Activated CD4-positive, alpha-beta T cell treated with anti-CD3 and anti-CD28 coated beads, Interleukin-10, Interleukin-2, amounts not matched to agents 100 ng/mL and 50 ng/mL, durations not matched to agents 16 hours and 8 hours (primary cell): ENCODE measurements at places on chromosomes 13 and 19.

DNA sequence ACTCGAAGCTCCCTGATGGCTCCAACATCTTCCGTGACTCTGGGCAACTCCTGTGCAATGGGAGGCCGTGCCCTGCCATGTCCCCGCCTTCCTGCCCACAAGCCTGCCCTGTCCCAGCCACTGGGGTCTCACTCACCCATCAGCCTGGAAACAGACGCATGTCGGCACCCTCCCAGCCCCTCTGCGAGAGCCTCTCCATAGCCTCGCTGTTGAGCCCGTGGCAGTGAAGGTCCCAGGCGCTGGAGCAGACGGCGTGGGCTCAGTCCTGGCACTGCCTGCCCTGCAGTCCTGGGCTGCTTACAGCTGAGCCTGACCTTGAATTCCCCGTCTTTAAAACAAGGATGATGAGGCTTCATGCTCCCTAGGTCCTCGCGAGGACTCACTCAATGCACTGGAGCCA lies 37.0 kb downstream of the MCF2L start:
- no peak for DNase-seq

DNA sequence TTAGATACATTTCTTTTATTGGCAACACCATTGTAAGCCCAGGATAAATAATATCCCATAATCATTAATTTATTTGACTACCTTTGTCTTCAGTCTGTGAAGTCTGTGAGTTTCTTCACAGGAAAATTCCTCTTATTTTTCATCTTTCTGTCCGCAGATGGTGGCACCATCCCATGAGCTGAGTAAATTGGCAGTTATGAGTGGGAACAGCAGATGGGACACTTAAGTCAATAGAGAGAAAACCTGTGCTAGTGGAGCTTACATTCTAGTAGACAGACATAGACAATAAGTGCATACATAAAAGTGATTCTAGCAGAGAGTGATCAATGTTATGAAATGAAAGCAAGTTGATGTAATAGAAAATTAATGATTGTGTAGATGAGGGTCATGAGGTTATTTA lies 638.2 kb upstream of the MIR17HG start:
- DNase-seq: no peak

DNA sequence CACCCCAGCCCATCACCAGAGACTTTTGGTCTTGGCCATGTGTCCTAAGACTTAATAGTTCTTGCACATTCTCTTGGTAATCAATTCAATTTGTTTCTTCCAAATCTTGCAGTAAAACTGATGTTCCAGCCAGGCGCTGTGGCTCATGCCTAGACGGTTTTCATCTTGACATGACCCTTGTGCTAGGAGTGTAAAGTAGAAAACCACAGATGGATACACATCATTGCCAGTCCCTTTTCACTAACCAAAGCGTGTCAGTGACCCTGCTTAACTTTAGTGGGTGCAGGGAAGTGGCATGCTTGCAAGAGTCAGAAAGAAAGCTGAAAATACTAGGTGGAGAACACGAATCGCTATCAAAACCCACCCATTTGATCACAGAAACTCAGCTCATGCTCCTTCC lies 18.0 kb upstream of the CD70 start:
- DNase-seq: peak; percentile 34

DNA sequence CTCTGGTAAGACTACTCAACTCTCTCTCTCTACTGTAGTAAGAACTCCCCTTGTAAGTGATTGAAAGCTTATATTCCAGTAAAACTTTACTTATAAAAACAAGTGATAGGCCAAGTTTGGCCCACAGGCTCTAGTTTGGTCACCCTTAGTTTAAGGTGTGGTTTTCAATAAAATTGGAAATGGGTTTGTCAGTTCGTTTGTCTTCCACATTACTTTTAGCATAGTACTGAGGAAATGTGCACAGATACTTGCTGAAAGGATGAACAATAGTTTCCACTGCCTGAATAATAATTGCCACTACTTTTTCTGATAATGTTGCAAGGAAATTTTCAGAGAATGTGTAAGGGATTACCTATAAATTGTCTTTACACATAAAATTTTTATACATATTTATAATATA lies 54.5 kb downstream of the LMO7 start:
- no peak for DNase-seq

DNA sequence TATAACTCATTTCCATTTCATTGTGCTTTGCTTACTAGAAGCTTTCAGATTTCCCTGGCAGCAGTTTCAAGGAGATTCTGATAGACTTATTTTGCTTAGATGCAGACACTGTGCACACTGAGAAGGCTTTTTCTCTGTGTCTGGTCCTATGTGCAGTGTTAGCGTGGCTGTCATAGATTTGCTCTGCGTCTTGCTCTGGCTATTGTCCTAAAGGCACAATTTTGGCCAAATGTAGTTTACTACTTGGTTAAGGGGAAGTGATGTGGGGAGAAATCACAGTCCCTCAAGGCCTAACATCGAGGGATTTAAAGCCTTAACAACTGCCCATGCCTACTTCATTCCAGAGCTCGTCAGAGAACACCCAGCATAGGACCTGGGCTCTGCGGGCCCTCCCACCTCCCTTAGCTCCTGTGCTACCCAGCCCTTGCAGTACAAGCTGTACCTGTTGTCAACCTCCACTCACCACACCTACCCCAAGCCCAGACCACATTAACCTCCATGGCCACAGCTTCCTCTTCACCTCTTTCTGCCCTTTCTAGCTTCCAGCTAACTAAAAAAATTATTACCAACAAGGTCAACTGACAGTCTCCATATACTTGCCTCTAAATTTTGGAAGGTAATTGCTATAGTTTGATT lies 38.9 kb upstream of the KATNAL1 start:
- peak; percentile 69 for DNase-seq

DNA sequence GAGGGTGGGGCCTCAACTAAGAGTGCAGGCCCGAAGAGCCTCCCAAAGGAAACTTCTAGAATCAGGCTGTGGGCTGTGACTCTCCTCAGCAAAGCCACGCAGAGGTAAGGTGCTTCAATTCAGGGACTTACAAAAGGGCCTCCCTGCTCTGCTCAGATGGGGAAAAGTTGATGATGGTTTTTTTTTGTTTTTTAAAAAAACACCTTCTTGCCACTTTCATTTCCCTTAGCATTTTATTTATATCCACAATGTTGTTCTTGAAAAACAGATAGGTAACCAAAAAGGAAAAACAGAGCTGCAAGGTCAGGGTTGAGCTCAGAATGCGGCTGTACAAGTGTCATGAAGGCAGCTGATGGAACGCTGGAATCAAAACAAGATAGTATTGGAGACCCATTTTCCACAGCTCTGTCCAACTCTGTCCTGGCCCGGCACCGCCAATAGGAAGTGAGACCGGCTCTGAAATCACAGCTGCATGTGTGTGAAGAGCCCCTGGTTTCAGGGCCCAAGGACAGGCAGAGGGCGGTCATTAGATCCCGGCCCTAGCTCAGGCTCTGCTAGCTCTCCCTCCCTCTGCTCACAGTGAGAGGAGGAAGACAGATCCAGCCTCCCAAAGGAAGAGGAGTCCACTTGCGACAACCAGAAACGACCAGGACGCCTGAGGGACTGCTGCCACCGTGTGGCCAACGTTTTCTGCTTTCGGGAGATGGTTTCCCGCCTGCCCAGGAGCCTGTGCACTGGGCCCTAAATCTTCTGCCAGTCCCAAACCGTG lies 58.3 kb downstream of the KLF2 start:
- DNase-seq: peak; percentile 73

DNA sequence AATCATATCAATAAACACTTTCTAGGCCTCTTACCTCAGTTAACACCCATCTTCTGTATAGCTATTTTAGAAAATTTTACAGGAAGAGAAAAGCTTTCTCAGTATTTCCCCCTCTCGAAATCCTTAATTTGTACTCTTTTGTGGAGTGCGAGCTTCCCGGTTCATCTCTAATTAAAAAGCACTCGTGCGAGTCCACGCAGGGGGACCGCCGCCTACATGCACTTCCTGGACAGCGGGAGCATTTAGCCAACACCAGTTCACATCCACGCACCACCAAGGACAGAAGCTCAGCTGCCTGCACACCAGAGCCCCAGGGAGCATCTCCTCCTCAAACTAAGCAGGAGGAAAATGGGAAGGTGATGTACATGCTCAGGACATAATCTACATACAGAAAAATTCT lies 60.0 kb downstream of the RASA3 start:
- no peak for DNase-seq

DNA sequence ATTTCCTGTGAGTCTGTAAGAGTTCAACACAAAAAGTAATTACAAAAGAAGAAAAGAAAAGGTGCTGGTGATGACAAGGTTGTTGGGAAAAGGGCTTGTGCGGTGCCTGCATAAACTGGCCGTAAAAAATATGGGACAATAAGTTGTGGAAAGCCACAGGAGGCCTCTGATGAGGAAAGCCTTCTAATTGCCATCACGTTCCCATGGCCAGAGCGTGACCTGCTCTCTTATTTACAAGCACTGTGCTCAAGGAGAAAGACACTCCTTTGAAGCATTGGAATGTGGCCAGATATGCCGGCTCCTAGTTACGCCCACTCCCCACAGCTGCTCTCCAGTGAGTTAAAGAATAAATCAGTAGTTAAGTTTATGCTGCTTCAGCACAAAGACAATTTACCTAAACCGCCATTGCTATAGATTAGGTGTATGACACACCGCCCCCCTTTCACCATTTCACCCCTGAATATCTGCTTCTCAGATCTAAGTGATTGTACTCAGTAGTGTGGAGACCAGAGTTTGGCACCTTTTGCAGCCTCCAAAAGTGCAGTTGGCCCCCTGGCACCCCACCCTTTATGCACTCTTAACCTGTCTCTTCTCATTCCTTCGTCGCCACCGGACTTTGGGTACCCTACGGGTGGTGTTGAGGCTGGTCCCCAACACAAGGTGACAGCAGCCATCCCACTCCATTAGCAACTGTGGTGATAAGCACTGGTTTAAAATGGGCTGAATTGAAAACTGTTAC lies 8.1 kb upstream of the PGLYRP1 start:
- no peak for DNase-seq

DNA sequence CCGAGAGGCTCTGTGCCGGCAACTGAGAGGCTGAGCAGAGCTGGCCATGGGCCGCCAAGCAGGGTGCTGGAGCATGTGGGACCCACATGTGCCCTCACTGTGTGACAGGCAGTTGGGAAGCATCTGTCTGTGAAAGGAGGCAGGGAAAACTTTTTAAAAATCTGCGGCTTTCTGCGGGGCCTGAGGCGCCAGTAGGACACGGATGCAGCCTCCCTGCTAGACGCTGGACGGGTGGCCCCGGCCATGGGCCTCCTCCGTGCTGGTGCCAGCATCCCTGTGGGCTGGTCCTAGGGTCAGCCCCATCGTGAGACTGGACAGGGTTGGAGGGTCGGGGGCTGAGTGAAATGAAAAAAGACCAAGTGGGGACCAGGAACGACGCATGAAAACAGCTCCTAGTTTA lies 20.9 kb upstream of the DCUN1D2 start:
- DNase-seq: no peak

- no peak for DNase-seq
Measured at GRCh38 chr19:13841086-13841961, 35.6 kb upstream of the NANOS3 start.

- no peak for DNase-seq
Measured at GRCh38 chr13:46345866-46346265, 41.2 kb downstream of the RUBCNL start.

GRCh38 chr13:90806016-90806615 lies 541.4 kb upstream of the MIR17HG start:
- no peak for DNase-seq

DNA sequence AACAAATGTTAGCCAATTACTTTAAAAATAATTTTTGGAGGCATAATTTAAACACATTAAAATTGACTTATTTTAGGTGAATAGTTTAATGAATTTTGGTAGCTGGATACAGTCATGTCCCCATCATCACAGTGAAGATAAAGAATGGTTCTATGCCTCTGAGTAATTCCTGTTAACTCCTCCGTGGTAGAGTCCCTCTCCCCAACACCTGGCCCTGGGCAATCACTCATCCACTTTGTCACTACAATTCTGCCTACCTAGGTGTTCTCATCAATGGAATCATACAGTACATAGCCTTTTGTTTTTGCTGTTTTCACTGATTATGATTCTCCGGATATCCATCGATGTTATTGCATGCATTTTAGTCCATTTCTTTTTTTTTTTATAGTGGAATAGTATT lies 55.6 kb downstream of the ING1 start:
- DNase-seq: no peak

DNA sequence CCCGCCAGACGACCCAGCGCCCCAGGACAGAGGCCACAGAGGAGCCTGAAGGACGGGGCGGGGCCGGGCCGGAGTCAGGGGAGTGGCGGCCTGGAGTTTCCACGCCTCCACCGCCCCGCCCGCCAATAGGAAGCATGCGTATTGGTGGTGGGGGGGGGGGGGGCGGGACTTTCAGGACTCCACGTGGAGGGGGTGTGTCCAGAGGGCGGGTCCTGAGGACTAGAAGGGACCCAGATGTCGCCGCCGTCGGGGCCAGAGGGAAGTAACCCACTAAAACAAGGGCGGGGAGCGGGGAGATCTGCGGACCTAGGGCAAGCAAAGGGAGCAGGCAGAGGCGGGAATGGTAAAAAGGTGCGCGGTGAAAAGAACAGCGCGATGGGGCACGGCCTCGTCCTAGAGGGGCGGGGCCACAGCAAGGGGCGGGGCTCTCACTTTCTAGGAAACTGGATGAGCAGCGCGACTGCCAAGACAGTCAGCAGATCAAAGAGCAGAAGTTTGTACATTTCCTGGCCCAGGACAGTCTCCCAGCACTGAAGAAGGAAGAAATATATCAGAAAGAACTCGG lies 2.8 kb upstream of the LENG1 start:
- peak; percentile 83 for DNase-seq

DNA sequence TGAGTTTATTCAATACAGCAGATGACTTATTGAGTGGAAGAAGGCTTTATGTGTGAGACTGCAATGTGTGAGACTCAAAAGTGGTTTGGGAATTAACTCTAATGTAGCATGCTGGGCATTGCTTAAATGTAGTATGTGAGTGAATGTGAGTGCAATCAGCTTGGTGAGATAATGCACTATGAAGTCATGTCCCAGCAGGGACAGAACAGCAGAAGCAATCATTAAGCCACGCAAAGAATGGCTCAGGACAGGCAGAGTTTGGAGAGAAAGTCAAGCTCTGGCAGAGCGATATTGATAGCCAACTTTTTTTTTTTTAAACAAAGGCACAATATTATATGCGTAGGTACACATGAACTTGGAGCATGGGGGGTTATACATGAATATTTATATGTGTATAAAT lies 597.7 kb downstream of the GPC6 start:
- DNase-seq: no peak

- DNase-seq: no peak
Measured at GRCh38 chr13:25988661-25989060, 63.2 kb downstream of the SHISA2 start.

GRCh38 chr13:77719128-77719527 lies 21.6 kb downstream of the SLAIN1 start:
- no peak for DNase-seq

DNA sequence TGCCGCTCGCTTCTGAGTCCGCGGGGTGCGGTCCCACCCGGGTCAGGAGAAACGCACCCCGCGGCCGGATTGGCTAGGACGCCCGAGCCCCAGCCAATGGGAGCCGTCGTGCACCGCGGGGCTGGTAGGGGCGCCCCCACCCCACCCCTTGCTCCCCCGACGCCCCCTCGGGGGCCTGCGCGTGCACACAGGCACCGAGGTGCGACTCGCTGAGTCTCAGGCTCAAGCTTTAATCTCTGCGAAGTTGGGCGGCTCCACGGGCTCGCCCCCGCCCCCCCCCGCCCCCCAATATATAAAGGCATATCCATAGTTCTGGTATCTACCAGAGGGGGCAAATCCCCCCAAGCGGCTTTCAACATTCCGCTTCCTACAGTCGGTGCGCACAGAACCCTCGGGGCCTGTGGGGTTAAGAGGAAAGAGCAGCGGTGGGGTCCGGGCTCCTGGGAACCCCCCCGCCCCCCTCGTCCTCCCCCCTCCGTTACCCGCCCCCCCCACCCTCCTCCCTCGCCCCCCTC lies at the start of gene COX6B2:
Gene COX6B2 (minus strand): TSS at position 22 of the 515 bp plus-strand sequence. CDS start 198 bp downstream, outside the sequence.
- DNase-seq: no peak
